ENCODE measurements at places on chromosomes 3 and 15.

DNA sequence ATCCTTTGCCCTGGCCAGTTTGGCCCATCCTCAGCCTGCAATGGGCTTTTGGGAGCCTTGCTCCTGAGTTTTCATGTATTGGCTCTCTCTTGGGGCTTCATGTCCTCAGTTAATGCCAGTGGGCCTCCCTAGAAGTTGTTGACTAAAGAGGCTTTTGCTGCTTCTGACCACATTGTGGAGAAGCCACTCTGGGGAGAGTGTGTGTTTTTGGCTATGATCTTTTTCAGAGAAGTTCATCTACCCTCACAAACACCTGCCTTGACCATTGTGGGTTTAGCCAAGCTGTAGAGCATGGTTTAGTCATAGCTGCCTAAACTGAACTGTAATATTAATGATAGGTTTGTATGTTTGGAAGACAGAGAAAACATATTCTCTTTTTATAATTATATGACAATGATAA is 6.0 kb downstream of the MRAS start:
- no peak for DNase-seq

DNA sequence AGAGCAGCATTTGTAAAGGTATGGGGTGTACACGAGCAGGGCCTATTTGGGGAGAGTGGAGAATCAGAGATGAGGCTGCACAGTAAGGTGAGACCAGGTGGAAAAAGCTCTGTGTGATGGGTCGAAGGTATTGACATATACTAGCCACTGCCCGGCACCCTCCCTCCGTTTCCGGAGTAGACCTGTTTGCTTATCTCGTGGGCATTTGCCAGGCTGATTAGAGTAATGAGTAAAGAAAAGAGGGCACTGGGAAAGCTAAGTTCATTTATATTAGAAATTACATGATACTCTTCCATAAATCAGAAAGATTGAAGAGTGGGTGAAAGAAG is 46.2 kb upstream of the ATG7 start:
- DNase-seq = no peak

DNA sequence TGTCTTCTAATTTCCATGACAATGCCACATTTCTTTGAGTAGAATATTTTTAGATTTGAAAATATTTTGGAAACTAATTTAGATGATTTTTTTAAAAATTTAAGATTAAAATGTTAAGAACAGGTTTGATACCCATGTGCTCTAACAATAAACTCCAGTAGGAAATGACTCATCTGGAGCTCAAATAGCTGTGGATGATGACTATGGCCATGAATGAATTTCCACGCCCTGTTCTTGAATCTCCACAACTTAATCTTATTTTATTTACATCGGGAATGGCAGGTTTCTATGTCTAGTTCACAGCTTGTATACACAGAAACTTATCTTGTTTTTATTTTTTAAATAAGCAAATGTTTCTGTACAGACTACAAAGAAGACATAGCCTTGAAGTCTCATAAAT is 726.8 kb downstream of the NAALADL2 start:
- DNase-seq = no peak

GRCh38 chr15:95609096-95609495 is 721.4 kb upstream of the NR2F2 start:
- no peak for DNase-seq

DNA sequence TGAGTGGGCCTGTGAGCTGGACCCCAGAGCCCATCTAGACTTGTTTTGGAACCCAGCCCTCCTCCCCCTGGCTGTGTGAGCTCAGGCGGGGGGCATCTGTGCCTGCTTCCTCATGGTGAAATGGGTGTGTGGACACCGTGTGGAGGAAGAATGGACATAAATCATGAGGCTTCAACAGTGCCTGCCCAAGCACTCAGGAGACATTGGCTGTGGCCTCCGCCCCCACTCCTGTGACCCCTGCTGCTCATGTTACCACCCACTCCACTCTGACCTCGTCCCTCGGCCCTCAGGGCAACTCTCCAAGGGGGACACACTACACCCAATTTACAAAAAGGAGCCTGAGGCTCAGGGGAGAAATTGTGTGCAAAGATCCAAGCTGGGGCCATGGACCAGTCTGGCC is 16.6 kb downstream of the TPRA1 start:
- no peak for DNase-seq

DNA sequence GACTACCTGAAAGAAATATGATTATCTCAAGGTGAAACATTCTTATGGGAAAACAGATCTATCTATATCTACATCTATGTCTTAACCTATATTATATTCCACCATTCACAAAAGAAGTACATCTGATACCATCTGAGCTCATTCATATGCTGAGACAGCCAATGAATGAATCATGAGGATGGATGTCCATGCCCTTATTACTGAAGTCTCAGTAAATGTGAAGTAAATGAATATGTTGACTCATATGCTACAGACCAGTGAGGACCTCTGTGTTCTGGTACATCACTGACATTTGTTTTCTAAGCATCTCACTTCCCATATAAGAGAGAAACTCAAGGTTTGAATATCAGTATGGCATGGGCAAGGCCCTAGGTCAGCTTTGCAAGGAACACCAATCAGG is 311.2 kb upstream of the TMC3 start:
- DNase-seq = no peak

DNA sequence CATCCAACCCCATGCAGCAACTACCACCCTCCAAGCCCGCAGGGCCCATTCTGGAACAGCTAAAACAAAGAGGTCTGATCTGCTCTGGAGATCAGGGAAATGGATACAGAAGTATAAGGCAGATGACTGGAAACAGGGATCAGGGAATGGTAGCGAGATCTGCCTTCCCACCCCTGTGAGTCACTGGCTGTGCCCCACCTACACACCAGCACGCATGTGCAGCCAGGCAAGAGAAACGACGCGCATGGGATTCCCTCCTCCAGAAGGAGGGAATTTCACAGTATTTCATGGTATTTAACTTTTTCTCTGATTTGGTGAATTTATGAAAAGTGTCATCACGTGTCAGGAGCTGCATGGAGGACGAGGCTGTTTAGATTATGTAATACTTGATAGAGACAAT is 116.7 kb downstream of the ARRDC4 start:
- no peak for DNase-seq

Data from GF-D8 (cell line).